ENCODE measurements at places on chromosomes 5 and 9. TPM values are rescaled to one million over a fixed set of nuclear protein-coding genes. Genes with fewer than 3 reads are reported as not detected.
A peak's percentile ranks its signal among the peaks of the same experiment; 100 is the strongest.

The ZBTB43 gene
- total RNA-seq, result 40.8 TPM

The KCNT1 gene
- 0.16 TPM for total RNA-seq

- DNase-seq, result peak; percentile 8
Measured at GRCh38 chr9:10612641-10613398, at the start of gene PTPRD. TSS of gene PTPRD (minus strand) at chr9:10613002.

DNA sequence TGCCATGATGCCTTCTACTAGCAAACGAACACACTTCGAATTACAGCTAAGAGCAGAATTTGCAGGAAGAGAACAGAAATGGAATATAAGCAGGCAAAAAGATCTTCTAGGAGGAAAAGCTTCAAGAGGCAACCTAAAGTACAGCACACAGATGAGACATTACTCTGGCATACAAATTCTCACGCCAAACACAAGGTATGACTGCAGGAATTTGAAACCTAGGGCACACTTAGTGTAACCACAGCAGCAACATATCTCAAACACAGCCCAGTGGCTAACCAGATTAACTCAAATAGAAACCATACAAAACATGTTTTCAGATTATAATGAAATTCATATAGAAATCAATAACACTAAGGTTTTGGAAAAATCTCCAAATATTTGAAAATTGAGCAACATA, 481.0 kb upstream of the RGMB start:
- DNase-seq, result no peak

Measured in myocyte (in vitro differentiated cells).